Effector memory CD4-positive, alpha-beta T cell (primary cell): ENCODE measurements at places on chromosomes 1 and 21.

DNA sequence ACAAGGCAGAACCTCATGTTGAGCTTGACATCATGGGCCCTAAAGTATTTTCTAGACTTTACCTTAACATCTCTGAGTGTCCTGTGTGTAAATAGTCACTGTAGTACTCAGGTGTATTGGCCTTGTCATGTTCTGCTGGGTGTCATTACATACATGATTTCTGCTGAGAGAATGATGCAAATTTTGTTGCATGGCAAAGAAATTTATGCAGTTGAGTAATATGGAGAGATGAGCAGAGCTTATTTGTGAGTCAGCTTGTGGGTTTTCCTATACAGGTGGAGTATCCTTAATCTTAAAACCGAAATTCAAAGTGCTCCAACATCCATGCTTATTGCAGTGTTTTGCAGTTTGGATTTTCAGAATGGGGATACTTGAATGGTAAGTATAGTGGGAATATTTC lies 36.6 kb downstream of the RGL1 start:
- no peak for DNase-seq

DNA sequence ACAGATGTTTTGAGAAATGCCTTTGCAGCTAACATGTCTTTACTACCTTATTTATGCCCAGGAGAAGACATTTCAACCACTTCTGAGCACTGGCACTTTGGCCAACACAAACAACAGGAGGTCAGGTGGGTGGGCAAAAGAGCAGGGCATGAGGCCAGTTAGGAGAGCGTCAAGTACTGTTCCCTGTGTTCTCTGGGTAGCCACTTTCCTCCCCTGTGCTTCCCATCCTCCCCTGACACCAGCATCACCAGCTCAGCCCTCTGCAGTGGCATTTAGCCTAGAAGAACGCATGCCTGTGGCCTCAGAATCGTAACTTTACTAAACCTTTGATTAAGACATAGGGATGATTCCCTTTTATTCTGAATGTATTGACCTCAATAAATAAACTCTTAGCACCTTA lies 18.3 kb downstream of the BTG2 start:
- no peak for DNase-seq

- no peak for DNase-seq
Measured at GRCh38 chr21:41651406-41651805, 115.4 kb downstream of the RIPK4 start.

GRCh38 chr1:112849425-112850033 lies 106.5 kb downstream of the SLC16A1 start:
- no peak for DNase-seq

DNA sequence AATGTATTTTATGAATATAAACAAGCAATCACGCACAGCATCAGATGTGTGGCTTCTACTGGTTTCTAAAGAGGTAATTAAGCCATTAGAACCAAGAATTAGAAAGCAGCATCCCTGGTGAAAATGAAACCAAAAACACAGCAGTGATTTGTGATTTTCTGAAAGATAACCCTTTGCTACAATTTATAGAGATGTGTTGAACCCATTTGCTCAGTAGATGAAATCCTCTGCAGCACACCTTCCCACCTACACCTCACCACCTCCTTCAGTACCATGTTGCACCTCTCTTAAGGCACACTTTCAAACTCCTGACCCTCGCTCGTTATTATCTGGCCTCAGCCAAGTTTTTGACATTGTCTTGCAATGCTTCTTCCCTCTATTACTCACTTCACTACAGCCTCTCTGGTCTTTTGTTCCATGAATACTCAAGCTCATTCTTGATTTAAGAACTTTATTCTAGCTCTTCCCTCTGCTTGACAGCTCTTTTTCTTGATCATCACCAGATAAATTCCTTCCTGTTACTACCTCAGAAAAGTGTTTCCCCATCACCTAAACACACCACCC lies 38.6 kb downstream of the NSL1 start:
- no peak for DNase-seq
